ENCODE measurements at places on chromosomes 13 and 19. TPM values are rescaled to one million over a fixed set of nuclear protein-coding genes. Genes with fewer than 3 reads are reported as not detected.
A peak's percentile ranks its signal among the peaks of the same experiment; 100 is the strongest.

Gene CEBPA
- total RNA-seq = 5.1 TPM

DNA sequence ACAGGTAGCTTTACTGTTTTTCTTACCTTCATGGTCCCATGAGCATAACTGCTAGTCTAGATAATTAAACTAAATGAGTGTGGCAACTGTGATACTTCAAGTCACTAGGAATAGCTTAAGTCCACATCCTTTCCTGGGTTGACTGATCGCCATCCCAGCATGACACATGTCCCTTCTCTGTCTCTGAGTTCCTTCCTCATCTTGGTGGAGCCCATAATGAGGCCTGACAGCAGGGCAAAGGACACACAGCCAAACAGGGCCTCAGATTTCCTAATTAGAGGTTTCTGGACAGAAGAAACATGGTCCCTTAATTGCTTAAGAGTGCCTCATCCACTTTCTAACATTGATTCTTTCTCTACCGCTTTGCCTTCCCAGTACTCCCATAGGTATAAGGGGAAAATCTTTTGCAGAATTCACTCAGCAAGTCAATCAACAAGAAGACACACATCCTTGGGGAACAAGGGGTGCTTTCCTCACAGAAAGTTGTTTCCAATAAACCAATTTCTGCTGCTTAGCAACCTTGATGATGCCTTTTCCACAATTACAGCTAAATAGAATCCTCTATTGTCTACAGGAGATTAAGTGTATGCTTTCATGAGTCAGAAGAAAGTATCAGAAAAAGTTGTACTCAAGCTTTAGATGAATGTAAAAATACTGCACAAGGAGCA lies 208.3 kb upstream of the SERP2 start:
- peak; percentile 37 for DNase-seq

DNA sequence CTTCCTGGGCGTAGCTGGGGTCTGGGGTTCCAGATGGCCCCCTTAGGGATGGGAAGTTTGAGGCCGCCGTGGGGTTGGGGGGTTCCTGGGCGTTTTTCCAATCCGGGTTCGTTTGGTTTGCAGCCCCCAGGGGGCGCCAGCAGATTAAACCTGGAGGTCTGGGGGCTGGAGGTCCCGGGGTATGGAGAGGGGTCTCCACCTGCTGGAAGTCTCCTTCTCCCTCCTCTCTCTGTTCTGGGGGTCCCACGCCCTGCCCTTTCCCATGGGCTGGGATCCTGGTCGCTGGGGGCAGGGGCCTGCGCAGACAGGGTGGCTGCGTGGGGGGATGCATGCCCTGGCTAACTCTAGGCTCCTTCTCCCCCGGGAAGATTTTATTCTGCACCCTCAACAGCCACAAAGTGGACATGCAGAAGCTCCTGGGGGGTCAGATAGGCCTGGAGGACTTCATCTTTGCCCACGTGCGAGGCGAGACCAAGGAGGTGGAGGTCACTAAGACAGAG lies 899 bp downstream of the GIPC3 start:
- no peak for DNase-seq

- no peak for DNase-seq
Observed at GRCh38 chr19:3697094-3697493, 3.2 kb downstream of the PIP5K1C start.

Gene GSX1
- total RNA-seq = not detected

- no peak for DNase-seq
Observed at GRCh38 chr19:7242601-7243258, 51.5 kb downstream of the INSR start.

Gene IGSF23
- total RNA-seq = not detected

- DNase-seq = no peak
Observed at GRCh38 chr13:59861676-59862075, 302.1 kb downstream of the DIAPH3 start.

Gene FAM216B
- total RNA-seq = not detected

Gene ZNF723
- not detected for total RNA-seq

DNA sequence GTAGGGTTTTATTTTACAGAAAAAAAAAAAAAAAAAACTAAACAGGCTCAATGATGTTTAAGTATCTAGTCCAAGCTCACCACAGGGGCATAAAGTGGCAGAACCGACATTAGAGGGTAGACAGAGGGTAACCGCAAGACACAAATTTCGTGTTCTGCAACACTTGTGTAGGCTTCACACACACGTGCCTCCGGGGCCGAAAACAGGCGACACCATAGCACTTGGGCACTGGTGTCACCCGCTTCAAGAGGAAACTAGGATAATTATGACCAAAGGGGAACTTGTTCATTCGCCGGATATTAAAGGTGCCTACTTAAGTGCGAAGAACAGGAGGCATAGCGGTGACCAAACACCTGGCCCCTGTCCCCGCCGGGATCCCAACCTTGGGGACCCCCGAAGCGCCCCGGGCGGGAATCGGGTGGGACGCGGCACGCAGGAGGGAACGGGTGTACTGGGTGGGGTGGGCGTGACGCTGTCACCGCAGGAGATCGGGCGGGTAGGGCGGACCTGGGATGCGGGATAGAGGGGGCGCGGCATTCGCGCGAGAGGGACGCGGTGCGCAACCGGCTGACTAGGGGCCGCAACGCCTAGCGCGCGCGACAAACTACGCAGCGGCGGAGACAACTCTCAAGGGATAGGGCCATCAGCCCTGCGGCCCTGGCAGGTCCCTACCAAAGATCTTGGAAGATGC lies 558 bp downstream of the MZT1 start:
- DNase-seq = no peak

DNA sequence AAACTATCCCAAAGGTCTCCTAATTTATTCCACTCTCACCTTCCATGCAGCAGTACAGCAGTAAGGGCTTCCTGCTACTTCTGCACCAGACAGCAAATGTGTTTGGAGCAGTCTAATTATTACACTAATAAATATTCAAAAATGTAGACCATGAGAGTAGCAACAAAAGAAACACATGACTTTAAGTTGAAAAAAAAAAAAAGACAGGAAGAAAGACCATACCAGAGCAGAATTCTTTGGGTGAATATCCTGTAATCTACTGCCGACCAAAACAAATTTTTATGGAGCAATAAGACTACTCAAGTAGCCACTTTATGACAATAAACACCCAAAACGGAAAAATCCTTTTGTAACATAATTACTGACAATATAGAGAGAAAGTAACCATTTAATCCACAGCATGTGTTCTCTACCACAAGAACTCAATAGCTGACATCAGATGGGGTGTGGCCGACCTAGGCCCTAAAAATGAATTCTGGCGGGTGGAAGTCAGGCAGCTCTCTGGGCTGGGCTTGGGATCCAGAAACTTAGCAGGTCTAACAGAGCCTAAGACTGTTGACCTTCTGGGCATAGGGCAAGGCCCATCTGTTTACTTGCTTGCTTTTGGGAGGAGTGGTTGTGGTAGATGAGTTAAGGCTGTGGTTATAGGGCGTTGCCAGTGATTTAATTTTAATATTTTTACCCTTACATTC lies 4.6 kb downstream of the KLF12 start:
- DNase-seq = peak; percentile 57

Gene DACT3
- total RNA-seq = 52.3 TPM

- no peak for DNase-seq
Observed at GRCh38 chr13:102707467-102707866, 12.6 kb upstream of the METTL21C start.

GRCh38 chr19:23285948-23286347 lies 35.8 kb upstream of the ZNF724 start:
- peak; percentile 64 for DNase-seq

DNA sequence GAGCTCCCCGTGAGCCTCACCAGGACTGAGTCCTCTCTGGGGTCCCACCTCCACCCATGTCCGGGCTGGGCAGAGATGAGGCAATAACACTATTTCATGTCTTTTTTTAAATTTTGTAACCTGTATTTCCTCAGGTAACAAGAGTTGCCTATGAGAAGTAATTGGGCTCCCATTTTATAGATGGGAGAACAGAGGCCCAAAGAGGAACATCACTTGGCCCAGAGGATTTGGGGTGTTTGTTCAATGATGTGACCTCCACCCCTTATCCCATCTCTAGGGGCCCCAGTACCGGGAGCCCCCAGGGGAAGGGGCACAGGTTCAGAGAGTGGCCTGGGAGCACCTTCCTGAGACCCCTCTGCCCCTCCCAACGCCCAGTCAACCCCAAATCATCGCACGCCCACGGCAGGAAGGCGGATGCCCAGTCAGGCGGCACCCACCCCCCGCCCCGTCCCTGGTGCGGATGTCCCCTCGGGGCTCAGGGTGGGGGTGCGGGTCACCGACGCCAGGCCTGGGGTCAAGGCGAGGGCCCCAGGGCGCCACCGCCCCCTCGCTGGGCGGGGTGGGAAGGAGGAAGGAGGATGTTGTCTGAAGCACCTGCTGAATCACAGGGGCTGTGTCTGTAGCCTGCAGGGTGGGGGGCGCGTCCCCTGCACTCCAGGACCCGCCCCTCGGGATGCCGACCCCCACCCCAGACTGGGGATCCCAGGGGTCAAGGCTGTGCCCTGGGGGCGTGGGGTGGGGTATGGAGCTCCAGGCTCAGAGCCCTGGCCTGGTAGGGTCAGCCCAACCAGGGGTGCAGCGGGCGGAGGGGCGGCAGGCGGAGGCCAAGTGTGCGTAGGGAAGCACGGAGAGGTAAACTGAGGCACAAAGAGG lies 9.0 kb upstream of the CIRBP start:
- DNase-seq = no peak
